ENCODE measurements at places on chromosomes 6 and 20. TPM values are rescaled to one million over a fixed set of nuclear protein-coding genes. Genes with fewer than 3 reads are reported as not detected.

DNA sequence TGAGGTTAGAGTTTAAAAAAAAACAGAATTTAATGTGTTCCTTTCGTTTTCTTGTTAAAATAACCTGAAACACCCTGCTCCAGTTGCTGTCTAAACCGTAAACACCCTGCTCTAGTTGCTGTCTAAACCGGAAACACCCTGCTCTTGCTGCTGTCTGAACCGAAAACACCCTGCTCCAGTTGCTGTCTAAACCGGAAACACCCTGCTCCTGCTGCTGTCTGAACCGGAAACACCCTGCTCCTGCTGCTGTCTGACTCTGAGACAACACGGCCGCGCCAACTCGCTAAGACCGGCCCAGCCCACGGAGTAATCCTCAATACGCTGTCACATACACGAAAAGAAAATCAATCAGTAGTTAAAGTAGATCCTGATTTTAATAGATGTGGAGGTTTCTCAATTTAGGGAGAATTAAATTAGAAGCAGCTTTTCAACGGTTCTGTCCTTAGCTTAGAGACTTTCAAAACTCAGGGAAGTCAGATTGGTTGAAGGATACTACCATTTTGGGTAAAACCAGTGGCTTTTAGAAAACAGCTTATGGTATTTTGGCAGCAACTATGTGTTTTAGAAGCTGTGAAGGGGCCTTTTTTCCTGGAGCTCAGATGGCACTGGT is 98.3 kb downstream of the RAMACL start:
- H3K36me3 ChIP-seq: no peaks in the 10 kb centered on the region
- no peak overlapping the region for H3K4me3 ChIP-seq
- DNase-seq: no peak
- no peaks in the 10 kb centered on the region for H3K4me1 ChIP-seq
- peak overlapping the region; percentile 61 for H3K27ac ChIP-seq

DNA sequence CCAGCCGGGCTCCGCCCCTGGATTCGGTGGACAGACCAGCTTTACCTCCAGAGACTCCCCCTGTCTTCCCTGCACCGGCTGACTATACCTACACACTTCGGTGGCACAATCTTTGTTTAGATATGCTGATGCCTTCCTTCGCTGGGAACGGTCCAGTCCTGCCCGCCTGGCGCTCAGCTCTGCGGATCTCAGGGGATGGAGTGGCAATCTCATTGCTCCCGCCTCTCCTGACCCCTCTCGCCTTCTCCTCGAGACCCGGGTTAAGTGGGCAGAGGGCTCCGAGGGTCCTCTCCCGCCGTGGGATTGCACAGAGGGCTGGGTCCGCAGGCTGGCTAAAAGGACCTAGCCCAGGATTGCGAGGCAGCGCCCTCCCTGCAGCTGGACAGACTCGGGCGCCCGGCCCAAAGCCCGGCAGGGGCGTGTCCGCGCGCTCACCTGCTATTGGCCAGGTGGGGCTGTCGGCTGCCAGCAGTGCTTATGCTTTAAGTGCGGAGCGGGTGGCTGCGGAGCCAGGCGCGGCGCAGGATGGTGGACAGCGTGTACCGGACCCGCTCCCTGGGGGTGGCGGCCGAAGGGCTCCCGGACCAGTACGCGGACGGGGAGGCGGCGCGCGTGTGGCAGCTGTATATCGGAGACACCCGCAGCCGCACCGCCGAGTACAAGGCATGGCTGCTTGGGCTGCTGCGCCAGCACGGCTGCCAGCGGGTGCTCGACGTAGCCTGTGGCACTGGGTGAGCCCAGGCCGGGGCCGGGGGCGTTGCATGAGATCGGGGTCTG is at the start of gene GNMT:
GNMT (plus strand) TSS at position 512 of the 777 bp plus-strand sequence; CDS start at position 526, 14 bp downstream.
- H3K4me1 ChIP-seq: no peaks in the 10 kb centered on the region
- peak within 1 kb of the TSS; percentile 41 for H3K4me3 ChIP-seq
- no peaks in the 10 kb centered on the region for H3K36me3 ChIP-seq
- H3K27ac ChIP-seq: no peak within 1 kb of the TSS

GRCh38 chr6:114024746-114025145 is 53.8 kb upstream of the HDAC2 start:
- no peak overlapping the region for H3K27ac ChIP-seq
- no peak overlapping the region for H3K4me3 ChIP-seq
- H3K4me1 ChIP-seq: no peaks in the 10 kb centered on the region
- no peak for DNase-seq
- H3K27me3 ChIP-seq: no peaks in the 10 kb centered on the region

The VSX1 gene
- not detected for total RNA-seq

The HEY2 gene
- total RNA-seq: 9.3 TPM
